Activated CD8-positive, alpha-beta T cell treated with anti-CD3 and anti-CD28 coated beads, Interleukin-2, amount 10 ng/mL, durations not matched to agents 7 days and 5 days (primary cell): ENCODE measurements at places on chromosomes 7 and 10. TPM values are rescaled to one million over a fixed set of nuclear protein-coding genes. Genes with fewer than 3 reads are reported as not detected.

GRCh38 chr10:47322300-47323061, at the start of gene GDF2:
GDF2 (plus strand) TSS chr10:47322454; CDS start chr10:47322669, 215 bp downstream.
- H3K27ac ChIP-seq = no peak within 1 kb of the TSS
- no peaks in the 10 kb centered on the region for H3K4me1 ChIP-seq
- no peak within 1 kb of the TSS for H3K4me3 ChIP-seq
- H3K36me3 ChIP-seq = no peaks in the 10 kb centered on the region
- no peak for DNase-seq
- H3K27me3 ChIP-seq = peaks cover 8% of the 10 kb centered on the region

- peak overlapping the region; percentile 84 for H3K4me3 ChIP-seq
- H3K4me1 ChIP-seq = peaks cover 39% of the 10 kb centered on the region
- peak overlapping the region; percentile 96 for H3K27ac ChIP-seq
- peaks cover 17% of the 10 kb centered on the region for H3K36me3 ChIP-seq
- H3K27me3 ChIP-seq = peaks cover 4% of the 10 kb centered on the region
Measured at GRCh38 chr10:99620711-99621453, 643 bp upstream of the SLC25A28 start.

GRCh38 chr10:129935867-129936152, 28.3 kb downstream of the EBF3 start:
- no peak overlapping the region for H3K27ac ChIP-seq
- H3K27me3 ChIP-seq = no peaks in the 10 kb centered on the region
- H3K36me3 ChIP-seq = no peaks in the 10 kb centered on the region
- H3K4me1 ChIP-seq = no peaks in the 10 kb centered on the region
- DNase-seq = no peak

GRCh38 chr10:13724484-13724883, 137.7 kb downstream of the PRPF18 start:
- H3K4me3 ChIP-seq = no peak overlapping the region
- H3K27me3 ChIP-seq = peaks cover 9% of the 10 kb centered on the region
- no peak overlapping the region for H3K27ac ChIP-seq

- peaks cover 25% of the 10 kb centered on the region for H3K4me1 ChIP-seq
- DNase-seq = peak; percentile 58
- H3K27ac ChIP-seq = peak overlapping the region; percentile 78
- peaks cover 14% of the 10 kb centered on the region for H3K36me3 ChIP-seq
- H3K4me3 ChIP-seq = peak overlapping the region; percentile 95
Measured at GRCh38 chr7:100612730-100613390, 520 bp downstream of the MOSPD3 start.

DNA sequence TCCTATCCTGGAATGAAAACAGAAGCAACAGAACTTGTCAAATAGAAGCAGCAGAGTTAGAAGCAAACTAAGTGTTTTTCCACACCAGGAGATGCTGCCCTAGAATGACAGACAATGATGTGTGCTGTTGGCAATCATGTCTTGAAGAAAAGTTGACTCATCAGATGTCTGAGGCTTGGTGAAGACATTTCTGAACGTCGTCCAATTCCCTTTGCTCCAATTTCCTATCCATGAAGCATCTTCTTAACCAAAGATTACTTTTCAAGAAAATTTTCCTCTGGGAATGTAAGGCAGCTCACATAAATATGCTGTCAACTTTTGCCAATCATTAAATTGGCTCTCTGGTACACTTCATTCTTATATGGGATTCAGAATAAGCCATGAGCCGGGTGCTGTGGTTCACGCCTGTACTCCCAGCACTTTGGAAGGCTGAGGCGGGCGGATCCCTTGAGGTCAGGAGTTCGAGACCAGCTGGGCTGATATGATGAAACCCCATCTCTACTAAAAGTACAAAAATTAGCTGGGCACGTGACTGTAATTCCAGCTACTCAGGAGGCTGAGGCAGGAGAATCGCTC, 34.6 kb downstream of the MALSU1 start:
- H3K4me1 ChIP-seq = no peaks in the 10 kb centered on the region
- H3K27me3 ChIP-seq = peaks cover 11% of the 10 kb centered on the region
- no peak for DNase-seq
- H3K27ac ChIP-seq = no peak overlapping the region
- H3K4me3 ChIP-seq = no peak overlapping the region
- H3K36me3 ChIP-seq = no peaks in the 10 kb centered on the region

GRCh38 chr7:135840591-135840990, 92.0 kb upstream of the FAM180A start:
- no peak overlapping the region for H3K4me3 ChIP-seq
- H3K27me3 ChIP-seq = no peaks in the 10 kb centered on the region
- DNase-seq = no peak

DNA sequence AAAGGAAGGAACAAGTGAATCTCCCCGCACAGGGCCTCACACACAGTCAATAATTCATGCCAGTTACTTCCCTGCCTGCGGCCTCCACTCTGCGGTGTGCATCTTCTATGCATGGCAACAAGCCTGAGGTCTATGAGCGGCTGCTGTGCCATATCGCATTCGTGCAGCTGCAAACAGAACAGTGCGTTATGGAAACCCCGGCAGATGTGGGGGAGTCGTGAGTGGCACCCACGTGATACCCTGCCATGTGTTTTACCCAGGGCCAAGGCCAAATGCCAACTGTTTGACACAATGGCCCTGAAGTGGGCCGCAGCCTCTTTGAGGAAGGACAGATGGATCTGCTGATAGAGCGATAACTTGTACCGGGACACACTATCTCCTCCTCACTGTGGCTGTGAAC, 13.4 kb downstream of the TNS3 start:
- no peaks in the 10 kb centered on the region for H3K4me1 ChIP-seq
- H3K27ac ChIP-seq = no peak overlapping the region
- no peak for DNase-seq
- no peaks in the 10 kb centered on the region for H3K36me3 ChIP-seq

- H3K36me3 ChIP-seq = no peaks in the 10 kb centered on the region
- H3K27ac ChIP-seq = no peak overlapping the region
- H3K4me3 ChIP-seq = no peak overlapping the region
- no peaks in the 10 kb centered on the region for H3K4me1 ChIP-seq
- H3K27me3 ChIP-seq = peaks cover 1% of the 10 kb centered on the region
Measured at GRCh38 chr10:13873196-13873595, 286.4 kb downstream of the PRPF18 start.

DNA sequence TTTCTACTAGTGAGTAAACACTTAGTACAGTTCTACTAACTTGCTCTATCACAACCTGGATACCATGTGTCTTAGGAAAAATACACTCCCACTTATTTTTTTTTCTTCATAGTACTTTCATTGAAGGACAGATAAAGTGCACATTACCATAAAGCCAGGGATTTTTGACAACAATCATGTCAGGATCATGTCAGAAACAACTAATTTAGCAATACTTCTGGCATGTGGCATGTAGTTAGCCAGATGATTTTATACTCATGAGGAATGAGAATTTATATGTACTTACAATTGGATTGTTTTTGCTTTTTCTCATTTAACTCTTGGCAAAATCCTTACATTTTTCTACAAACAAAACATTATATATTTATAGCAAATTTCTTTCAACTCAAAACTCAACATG, 630.7 kb upstream of the GRM3 start:
- H3K27ac ChIP-seq = no peak overlapping the region
- H3K36me3 ChIP-seq = no peaks in the 10 kb centered on the region
- no peak for DNase-seq
- no peak overlapping the region for H3K4me3 ChIP-seq
- H3K27me3 ChIP-seq = no peaks in the 10 kb centered on the region

DNA sequence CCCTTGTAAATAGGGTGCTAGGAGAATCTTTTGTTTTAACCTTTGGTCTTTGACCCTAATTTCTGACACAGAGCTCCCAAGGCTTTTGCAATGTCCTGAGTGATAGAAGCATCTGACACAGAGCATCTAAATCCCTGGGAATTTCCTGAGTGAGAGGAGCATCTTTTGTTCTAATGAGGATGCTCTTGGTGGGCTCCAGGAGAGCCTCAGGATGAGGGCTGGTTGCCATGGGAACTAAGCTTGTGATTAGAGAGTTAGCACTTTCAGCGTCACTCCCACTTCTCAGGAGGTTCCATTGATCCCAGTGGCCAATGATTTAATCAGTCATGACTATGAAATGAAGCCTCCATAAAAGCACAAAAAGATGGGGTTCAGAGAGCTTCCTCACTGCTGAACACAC, 264.8 kb downstream of the KIF20B start:
- H3K4me3 ChIP-seq = no peak overlapping the region
- no peak for DNase-seq
- H3K36me3 ChIP-seq = no peaks in the 10 kb centered on the region
- peaks cover 6% of the 10 kb centered on the region for H3K4me1 ChIP-seq
- peaks cover 3% of the 10 kb centered on the region for H3K27me3 ChIP-seq

DNA sequence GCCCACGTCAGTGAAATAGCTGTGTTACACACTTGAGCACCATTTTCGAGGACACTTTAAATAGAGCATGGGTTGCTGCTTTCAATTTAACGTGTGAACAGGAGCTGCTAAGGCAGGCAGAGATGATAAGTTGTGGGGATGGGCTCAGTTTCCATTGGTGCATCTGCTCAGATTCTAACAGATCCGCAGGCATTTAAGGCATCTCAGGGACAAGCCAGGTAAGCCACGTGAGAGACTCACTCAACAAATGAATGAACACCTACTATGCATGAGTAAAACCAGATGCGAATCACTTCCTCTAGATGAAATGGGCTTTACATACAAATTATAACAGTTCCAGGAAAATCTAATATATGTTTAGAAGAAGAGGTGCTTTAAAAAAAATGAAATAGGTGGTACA, 34.6 kb downstream of the PLXNA4 start:
- H3K27me3 ChIP-seq = no peaks in the 10 kb centered on the region
- H3K4me3 ChIP-seq = no peak overlapping the region
- no peak for DNase-seq
- H3K27ac ChIP-seq = no peak overlapping the region

- H3K4me1 ChIP-seq = no peaks in the 10 kb centered on the region
- no peak for DNase-seq
- H3K27me3 ChIP-seq = no peaks in the 10 kb centered on the region
Measured at GRCh38 chr10:109616359-109616980, 306.8 kb downstream of the XPNPEP1 start.

- H3K36me3 ChIP-seq = peaks cover 2% of the 10 kb centered on the region
- H3K27me3 ChIP-seq = no peaks in the 10 kb centered on the region
- H3K4me1 ChIP-seq = peaks cover 18% of the 10 kb centered on the region
- H3K4me3 ChIP-seq = no peak overlapping the region
- no peak for DNase-seq
Measured at GRCh38 chr7:139695051-139695450, 82.7 kb downstream of the HIPK2 start.

GRCh38 chr7:89988074-89988473, 166.2 kb upstream of the STEAP1 start:
- no peaks in the 10 kb centered on the region for H3K36me3 ChIP-seq
- no peak overlapping the region for H3K4me3 ChIP-seq

GRCh38 chr10:101121654-101122031, 9.5 kb upstream of the TLX1 start:
- H3K36me3 ChIP-seq = no peaks in the 10 kb centered on the region
- peaks cover 27% of the 10 kb centered on the region for H3K4me1 ChIP-seq
- H3K4me3 ChIP-seq = peak overlapping the region; percentile 80

- H3K4me3 ChIP-seq = no peak overlapping the region
- H3K36me3 ChIP-seq = peaks cover 27% of the 10 kb centered on the region
- DNase-seq = no peak
Measured at GRCh38 chr10:21637795-21638194, 103.8 kb downstream of the MLLT10 start.

DNA sequence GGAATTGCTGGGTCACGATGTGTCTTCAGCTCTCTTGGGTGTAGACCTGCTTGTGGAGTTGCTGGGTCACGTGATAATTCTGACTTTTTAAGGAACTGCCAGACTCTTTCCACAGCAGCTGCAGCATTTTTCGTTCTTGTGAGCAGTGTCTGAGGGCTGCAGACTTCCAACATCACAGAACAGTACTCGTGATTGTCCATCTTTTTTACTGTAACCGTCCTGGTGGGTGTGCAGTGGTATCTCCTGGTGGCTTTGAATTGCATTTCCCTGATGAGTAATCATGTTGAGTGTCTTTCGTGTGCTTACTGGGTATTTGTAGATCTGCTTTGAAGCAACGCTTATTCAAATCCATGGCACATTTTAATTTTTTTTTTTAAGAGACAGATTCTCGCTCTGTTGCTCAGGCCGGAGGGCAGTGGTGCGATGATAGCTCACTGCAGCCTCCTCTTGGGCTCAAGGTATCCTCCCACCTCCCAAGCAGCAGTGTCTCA, 22.7 kb downstream of the INPP5A start:
- no peak overlapping the region for H3K4me3 ChIP-seq
- DNase-seq = no peak
- no peaks in the 10 kb centered on the region for H3K27me3 ChIP-seq
- peaks cover 20% of the 10 kb centered on the region for H3K4me1 ChIP-seq
- H3K36me3 ChIP-seq = no peaks in the 10 kb centered on the region

DNA sequence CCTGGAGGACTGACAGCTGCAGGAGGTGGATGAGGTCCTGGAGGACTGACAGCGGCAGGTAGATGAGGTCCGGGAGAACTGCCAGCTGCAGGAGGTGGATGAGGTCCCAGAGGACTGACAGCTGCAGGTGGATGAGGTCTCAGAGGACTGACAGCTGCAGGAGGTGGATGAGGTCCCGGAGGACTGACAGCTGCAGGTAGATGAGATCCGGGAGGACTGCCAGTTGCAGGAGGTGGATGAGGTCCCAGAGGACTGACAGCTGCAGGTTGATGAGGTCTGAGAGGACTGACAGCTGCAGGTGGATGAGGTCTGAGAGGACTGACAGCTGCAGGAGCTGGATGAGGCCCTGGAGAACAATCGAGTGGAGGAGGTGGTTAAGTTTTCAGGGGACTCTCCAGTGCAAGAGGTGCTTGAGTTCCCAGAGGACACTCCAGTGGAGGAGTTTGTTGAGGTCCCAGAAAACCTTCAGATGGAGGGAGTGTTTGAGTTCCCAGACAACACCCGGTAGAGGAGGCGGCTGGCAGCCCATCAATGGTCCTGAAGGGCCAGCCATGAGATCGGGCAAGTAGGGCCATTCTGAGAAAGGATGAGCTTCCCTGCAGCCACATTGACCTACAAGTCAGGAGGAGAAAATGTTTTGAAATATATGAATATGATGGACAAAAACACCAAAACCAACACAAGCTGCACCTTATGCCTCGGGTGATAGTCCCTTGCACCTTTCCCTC, 4.7 kb upstream of the EIF5AL1 start:
- peaks cover 25% of the 10 kb centered on the region for H3K27me3 ChIP-seq
- H3K36me3 ChIP-seq = no peaks in the 10 kb centered on the region
- H3K4me1 ChIP-seq = peaks cover 14% of the 10 kb centered on the region
- DNase-seq = no peak
- H3K27ac ChIP-seq = no peak overlapping the region
- H3K4me3 ChIP-seq = no peak overlapping the region

DNA sequence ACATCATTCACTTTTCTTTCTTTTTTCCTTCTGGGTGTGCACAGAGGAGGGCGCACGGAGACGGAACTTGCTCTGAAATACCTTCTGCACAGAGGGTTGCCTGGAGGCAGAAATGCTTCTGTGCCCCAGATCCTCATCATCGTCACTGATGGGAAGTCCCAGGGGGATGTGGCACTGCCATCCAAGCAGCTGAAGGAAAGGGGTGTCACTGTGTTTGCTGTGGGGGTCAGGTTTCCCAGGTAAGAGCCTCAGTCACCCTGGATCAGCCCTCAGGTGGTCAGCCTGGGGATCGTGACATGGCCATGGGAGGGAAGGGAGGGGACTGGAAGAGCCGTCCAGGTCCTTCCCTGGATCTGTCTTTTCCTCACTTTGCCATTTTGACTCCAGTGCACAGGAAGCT, 33.6 kb downstream of the VWA2 start:
- no peak overlapping the region for H3K4me3 ChIP-seq
- no peaks in the 10 kb centered on the region for H3K4me1 ChIP-seq
- H3K27me3 ChIP-seq = peaks cover 9% of the 10 kb centered on the region
- DNase-seq = no peak
- H3K36me3 ChIP-seq = no peaks in the 10 kb centered on the region

The AKR1C8 gene
- 0.18 TPM for total RNA-seq

The PTF1A gene
- not detected for total RNA-seq

The PLPP4 gene
- not detected for total RNA-seq

The CH25H gene
- total RNA-seq = not detected

The SPACDR gene
- total RNA-seq = 3.6 TPM

The NPFFR1 gene
- total RNA-seq = not detected
